ENCODE measurements at places on chromosomes 1 and 21. TPM values are rescaled to one million over a fixed set of nuclear protein-coding genes. Genes with fewer than 3 reads are reported as not detected.

- H3K4me1 ChIP-seq = peaks cover 12% of the 10 kb centered on the region
- H3K4me3 ChIP-seq = no peak overlapping the region
- no peak for DNase-seq
Measured at GRCh38 chr1:55823541-55824250, 608.5 kb upstream of the USP24 start.

GRCh38 chr1:247924868-247925267 lies at the start of gene OR2AJ1:
TSS of gene OR2AJ1 (plus strand) at chr1:247924889. CDS start at chr1:247933769, 8,880 bp downstream.
- no peak within 1 kb of the TSS for H3K27ac ChIP-seq
- no peaks in the 10 kb centered on the region for H3K4me1 ChIP-seq
- H3K36me3 ChIP-seq = no peaks in the 10 kb centered on the region
- DNase-seq = no peak
- H3K27me3 ChIP-seq = no peaks in the 10 kb centered on the region
- H3K4me3 ChIP-seq = no peak within 1 kb of the TSS

GRCh38 chr1:89810302-89810701 lies 10.5 kb upstream of the LRRC8D start:
- H3K4me1 ChIP-seq = peaks cover 12% of the 10 kb centered on the region
- H3K4me3 ChIP-seq = no peak overlapping the region
- peaks cover 4% of the 10 kb centered on the region for H3K27me3 ChIP-seq
- no peak for DNase-seq
- H3K27ac ChIP-seq = no peak overlapping the region
- H3K36me3 ChIP-seq = no peaks in the 10 kb centered on the region

GRCh38 chr1:156805766-156806511 lies 10.7 kb downstream of the SH2D2A start:
- peaks cover 8% of the 10 kb centered on the region for H3K27me3 ChIP-seq
- H3K27ac ChIP-seq = no peak overlapping the region
- H3K36me3 ChIP-seq = peaks cover 3% of the 10 kb centered on the region
- H3K4me1 ChIP-seq = peaks cover 5% of the 10 kb centered on the region

DNA sequence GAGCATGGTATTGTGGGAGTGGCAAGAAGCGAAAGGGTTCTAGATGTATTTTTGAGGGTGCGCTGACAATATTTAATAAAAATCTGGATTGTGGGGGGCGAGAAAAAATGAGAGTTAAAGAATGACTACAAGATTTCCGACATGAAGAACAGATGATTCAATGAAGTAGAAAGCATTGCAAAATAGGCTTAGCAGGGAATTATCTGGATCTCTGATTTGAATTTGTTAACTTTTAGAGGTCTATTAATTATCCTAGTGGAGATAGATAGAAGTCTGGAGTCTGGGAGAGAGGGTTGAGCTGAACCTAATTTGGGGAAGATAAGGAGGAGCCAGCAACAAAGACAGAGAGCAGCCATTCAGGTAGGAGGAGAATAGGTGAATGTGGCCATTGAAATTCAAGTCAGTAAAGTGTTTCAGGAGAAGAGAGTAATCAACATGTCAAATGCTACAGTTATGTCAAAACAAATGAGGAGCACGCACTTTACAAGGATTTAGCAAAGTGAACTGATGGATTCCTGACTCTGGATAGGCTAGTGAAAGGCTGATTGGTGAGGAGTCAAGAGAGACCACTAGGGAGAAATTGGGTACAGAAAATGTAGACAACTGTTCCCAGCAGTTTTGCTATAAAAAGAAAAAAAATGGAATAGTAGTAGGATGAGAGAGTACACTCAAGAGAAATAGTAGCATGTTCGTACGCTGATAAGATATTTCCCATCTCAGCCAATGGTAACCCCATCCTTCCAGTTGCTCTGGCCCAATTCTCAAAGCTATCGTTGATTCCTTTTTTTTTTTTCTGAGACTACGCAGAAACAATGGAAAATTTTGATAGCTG lies 393.2 kb upstream of the CXADR start:
- H3K4me3 ChIP-seq = no peak overlapping the region
- H3K4me1 ChIP-seq = no peaks in the 10 kb centered on the region
- H3K27me3 ChIP-seq = no peaks in the 10 kb centered on the region
- H3K27ac ChIP-seq = no peak overlapping the region
- no peaks in the 10 kb centered on the region for H3K36me3 ChIP-seq
- no peak for DNase-seq

- no peak overlapping the region for H3K27ac ChIP-seq
- no peak for DNase-seq
- peaks cover 18% of the 10 kb centered on the region for H3K4me1 ChIP-seq
- no peak overlapping the region for H3K4me3 ChIP-seq
- no peaks in the 10 kb centered on the region for H3K27me3 ChIP-seq
Measured at GRCh38 chr21:41048623-41049022, 119.3 kb upstream of the BACE2 start.

GRCh38 chr1:13605159-13605558 lies 21.5 kb downstream of the PDPN start:
- H3K27me3 ChIP-seq = no peaks in the 10 kb centered on the region
- DNase-seq = no peak
- H3K4me3 ChIP-seq = no peak overlapping the region
- no peak overlapping the region for H3K27ac ChIP-seq
- H3K4me1 ChIP-seq = peaks cover 6% of the 10 kb centered on the region

DNA sequence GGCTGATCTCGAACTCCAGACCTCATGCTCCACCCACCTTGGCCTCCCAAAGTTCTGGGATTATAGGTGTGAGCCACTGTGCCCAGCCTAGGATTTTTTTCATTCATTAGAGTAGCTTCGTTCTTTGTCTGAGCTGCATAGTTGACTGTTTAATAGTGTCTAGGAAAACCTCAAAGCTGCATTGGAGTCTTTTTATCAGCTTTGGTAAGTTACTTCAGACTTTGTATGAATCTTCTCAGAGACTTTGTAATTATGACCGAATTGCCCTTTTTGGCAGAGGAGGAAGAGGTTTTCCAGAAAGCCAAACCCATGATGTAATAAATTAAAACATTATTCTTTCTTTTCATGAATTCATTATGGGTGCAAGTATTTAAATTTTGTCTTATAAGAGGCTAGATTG lies 5.1 kb downstream of the DNAJB4 start:
- no peak for DNase-seq
- H3K27ac ChIP-seq = no peak overlapping the region
- H3K27me3 ChIP-seq = no peaks in the 10 kb centered on the region
- H3K36me3 ChIP-seq = peaks cover 7% of the 10 kb centered on the region
- peaks cover 8% of the 10 kb centered on the region for H3K4me1 ChIP-seq

DNA sequence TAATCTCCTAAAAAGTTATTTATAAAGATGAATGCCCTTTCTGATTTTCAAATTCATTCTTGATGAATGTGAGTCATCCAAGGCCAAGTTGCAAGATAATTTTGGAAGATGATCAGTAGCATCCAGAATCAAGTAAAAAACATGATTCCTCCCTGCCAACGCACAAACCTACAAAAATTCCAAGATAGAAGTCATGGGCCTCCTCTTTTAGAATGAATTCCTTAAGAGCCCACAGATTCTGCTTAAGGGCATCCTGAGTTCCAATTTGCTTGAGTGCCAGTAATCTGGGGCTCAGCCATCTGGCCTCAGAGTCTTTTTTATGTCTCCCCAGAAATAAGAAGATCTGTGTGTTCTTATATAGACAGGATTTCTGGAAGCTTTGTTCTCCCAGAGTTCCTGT lies 23.2 kb upstream of the SPATA6 start:
- no peak overlapping the region for H3K4me3 ChIP-seq
- DNase-seq = no peak
- H3K27me3 ChIP-seq = peaks cover 35% of the 10 kb centered on the region
- no peaks in the 10 kb centered on the region for H3K36me3 ChIP-seq
- no peak overlapping the region for H3K27ac ChIP-seq

GRCh38 chr1:247119600-247120407 lies 15.6 kb upstream of the ZNF669 start:
- no peaks in the 10 kb centered on the region for H3K27me3 ChIP-seq
- H3K4me1 ChIP-seq = no peaks in the 10 kb centered on the region
- no peak overlapping the region for H3K4me3 ChIP-seq
- no peak overlapping the region for H3K27ac ChIP-seq
- H3K36me3 ChIP-seq = peaks cover 8% of the 10 kb centered on the region

DNA sequence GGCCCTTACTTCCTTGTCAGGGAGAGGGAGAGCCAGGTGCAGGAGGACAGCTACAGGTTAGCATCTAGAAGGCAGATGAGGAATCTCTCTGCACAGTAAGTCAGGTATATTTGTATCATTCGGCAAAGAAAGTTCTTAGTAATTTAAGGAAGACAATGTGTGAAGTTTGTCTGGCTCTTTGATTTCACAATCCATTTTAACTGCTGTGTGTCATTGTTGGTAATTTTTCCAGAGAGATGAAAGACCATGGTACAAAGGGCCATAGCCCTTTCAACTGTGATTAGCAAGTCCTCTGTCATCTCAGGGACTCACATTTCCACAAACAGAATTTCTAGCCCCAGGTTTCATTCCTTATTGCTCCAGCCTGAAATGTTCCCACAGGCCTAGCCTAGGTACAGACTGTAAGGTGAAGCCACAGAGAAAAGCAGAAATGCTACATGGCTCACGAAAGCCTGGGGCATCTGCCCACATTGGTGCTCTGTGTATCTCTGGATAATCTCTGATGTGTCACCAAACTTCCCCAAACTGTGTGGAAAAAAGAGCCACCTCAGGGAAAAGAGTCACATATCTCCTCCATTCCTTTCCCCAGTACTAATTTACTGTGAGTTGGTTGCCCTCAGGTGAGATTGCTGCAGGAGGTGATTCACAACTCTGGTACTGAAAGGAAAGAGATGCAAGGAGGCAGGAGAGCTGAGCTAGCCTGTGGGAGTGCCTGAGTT lies 70.6 kb downstream of the SYT6 start:
- DNase-seq = no peak
- peaks cover 7% of the 10 kb centered on the region for H3K4me1 ChIP-seq
- H3K36me3 ChIP-seq = no peaks in the 10 kb centered on the region
- no peak overlapping the region for H3K4me3 ChIP-seq

DNA sequence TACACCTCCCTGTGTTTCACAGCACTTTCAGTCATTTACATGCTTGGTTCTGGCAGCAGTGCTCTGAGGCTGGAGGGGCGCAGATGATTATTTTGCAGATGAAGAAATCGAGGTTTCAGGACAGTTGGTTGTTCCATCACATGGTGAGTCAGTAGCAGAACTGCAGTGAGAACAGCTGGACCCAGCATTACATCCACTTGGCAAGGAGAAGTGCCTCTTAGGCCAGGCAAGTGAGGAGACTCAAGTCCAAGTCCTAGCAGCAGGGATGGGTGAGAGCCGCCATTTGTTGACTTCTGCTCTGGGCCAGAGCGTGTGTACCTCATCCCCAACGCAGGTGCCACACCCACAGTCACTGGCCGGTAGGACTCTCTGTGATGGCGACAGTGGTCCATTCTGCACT lies 26.8 kb upstream of the EPHA8 start:
- peaks cover 4% of the 10 kb centered on the region for H3K4me1 ChIP-seq
- H3K27ac ChIP-seq = peak overlapping the region; percentile 17
- H3K4me3 ChIP-seq = no peak overlapping the region
- no peak for DNase-seq

DNA sequence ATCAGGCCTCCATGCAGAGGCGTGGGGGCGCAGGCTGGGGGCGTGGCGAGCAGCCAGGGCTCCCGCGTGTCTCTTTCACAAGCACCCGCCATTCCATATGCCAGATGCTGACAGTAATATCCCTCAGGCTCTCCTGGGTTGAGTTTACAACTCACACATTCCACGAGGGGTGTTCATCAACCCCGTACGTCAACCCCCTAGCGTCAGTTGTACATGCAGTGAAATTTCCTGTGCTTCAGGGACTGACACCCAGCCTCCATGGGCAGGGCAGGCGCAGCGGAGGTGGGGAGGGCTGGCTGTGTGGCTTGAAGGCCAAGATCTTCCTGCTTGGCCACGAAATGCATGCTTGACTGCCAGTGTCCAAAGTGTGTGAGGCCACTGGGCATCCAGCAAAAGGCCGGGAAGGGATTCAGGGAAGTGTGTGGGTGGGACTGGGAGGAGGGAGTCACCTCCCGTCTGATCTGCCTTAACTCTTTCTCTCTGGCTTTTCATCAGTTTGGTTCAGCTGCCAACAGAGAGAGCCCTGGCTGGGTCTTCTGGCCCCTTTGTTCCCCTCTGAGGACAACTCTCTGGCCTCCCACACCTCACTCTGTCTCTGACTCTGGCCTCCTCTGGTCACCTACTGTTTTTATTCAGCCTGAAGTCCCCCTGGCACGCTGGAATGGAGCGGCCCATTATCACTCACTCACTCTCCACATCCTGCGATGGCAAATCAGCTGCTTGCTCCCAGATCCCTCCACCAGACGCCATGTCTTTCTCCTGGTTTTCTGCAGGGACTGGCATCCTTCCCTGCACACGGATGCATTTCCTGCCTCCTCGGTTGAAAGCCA lies 33.8 kb downstream of the CLIC6 start:
- peaks cover 5% of the 10 kb centered on the region for H3K27me3 ChIP-seq
- H3K4me1 ChIP-seq = peaks cover 2% of the 10 kb centered on the region
- H3K4me3 ChIP-seq = no peak overlapping the region
- no peak for DNase-seq

- H3K4me3 ChIP-seq = no peak overlapping the region
- DNase-seq = no peak
- peaks cover 11% of the 10 kb centered on the region for H3K4me1 ChIP-seq
- peaks cover 15% of the 10 kb centered on the region for H3K36me3 ChIP-seq
Measured at GRCh38 chr1:174883409-174883808, 116.3 kb upstream of the CACYBP start.

- peaks cover 8% of the 10 kb centered on the region for H3K27me3 ChIP-seq
- peaks cover 3% of the 10 kb centered on the region for H3K4me1 ChIP-seq
- peak overlapping the region; percentile 71 for H3K27ac ChIP-seq
- no peak for DNase-seq
- H3K4me3 ChIP-seq = no peak overlapping the region
Measured at GRCh38 chr21:46033410-46034400, 52.1 kb downstream of the COL6A1 start.

- no peaks in the 10 kb centered on the region for H3K4me1 ChIP-seq
- H3K27me3 ChIP-seq = peaks cover 3% of the 10 kb centered on the region
- DNase-seq = no peak
- H3K36me3 ChIP-seq = no peaks in the 10 kb centered on the region
Measured at GRCh38 chr1:38923607-38924006, 18.0 kb downstream of the RHBDL2 start.

GRCh38 chr1:68570871-68571270 lies 74.0 kb upstream of the DEPDC1 start:
- H3K36me3 ChIP-seq = no peaks in the 10 kb centered on the region
- no peak overlapping the region for H3K27ac ChIP-seq
- no peaks in the 10 kb centered on the region for H3K27me3 ChIP-seq

GRCh38 chr1:64775113-64775512 lies 30.2 kb downstream of the RAVER2 start:
- H3K4me1 ChIP-seq = peaks cover 2% of the 10 kb centered on the region
- no peak overlapping the region for H3K4me3 ChIP-seq
- no peaks in the 10 kb centered on the region for H3K27me3 ChIP-seq
- H3K27ac ChIP-seq = no peak overlapping the region
- peaks cover 47% of the 10 kb centered on the region for H3K36me3 ChIP-seq

GRCh38 chr1:20610970-20611369 lies 22.1 kb downstream of the CDA start:
- H3K36me3 ChIP-seq = no peaks in the 10 kb centered on the region
- no peak overlapping the region for H3K4me3 ChIP-seq
- no peak for DNase-seq

Gene PLCH2
- total RNA-seq = not detected

Gene TMEM269
- 0.42 TPM for total RNA-seq

Gene NIBAN1
- total RNA-seq = 11.0 TPM

Gene RORC
- total RNA-seq = 0.09 TPM

Gene NEGR1
- total RNA-seq = 1.6 TPM

Gene ALX3
- 2.8 TPM for total RNA-seq

Gene ZNF684
- 5.2 TPM for total RNA-seq

Gene FCAMR
- not detected for total RNA-seq

Gene APCS
- not detected for total RNA-seq

Gene TDRD5
- 0.12 TPM for total RNA-seq
